ENCODE measurements at places on chromosomes 7 and 10.

DNA sequence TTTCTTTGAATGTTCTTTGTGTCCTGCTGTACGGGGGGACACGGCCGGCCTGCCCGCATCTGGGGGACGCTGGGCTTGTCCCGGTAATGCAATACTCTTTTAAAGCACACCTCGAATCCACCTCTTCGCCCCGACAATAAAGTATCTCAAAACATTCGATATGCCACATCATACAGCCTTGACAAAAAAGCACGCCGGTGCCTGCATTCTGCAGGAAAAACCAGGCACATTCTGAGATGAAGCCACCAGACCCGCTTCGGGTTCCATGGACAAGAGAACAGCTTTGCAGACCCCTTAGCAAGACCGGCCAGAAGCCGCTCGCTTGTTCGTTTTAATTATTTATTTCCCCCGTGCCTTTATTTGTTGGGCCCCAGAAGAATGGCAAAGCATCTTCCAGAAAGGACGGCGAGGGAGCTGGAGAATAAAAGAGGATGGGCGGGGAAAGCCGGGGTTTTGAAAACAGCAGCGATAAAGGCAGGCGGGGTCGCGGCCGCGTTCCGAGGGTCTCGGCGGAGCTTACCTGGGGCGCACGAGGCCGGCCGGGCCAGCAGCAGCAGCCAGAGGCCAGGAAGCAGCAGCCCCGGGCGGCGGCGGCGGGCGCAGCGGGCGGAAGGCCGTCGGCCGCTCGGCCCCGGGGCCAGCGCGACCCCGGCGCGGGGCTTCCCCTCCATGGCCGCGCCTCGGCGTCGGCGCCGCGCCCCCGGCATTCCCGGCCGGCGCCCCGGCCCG is 462 bp downstream of the KIAA1549 start:
- peak; percentile 12 for DNase-seq

DNA sequence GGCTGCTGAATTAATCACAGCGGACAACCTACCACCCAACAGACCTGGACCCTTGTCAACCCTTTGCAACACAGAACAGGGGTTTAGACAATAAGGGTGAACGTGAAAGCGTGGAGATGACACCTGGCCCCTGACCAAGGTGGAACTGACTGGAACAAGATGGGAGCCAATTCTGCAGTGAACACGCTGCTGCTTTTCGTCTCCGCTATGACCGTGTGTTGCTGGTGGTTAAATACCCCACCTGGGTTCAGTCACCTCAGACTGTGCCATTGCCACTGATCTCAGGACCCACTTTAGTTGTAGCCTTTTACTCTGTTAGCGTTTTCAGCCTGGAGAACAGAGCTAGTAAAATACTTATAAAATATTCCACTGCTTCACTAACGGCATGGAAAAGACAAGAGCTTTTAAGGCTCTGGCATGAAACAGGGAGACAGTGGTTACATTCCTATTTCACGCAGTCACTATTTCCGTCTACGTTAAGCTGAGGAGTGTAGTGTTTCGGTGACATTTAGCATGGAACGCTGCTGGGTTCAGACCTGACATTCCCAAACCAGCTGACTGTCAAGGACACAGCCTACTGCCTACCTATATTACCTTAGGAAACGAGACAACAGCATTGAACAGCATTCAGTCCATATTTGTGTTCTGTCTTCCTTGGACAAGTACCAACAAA is 119.5 kb upstream of the PRSS1 start:
- no peak for DNase-seq

- DNase-seq = no peak
These were observed 207.1 kb upstream of the NFE2L3 start for GRCh38 chr7:25944777-25945515.

- DNase-seq = peak; percentile 5
These were observed 687 bp downstream of the HELLS start for GRCh38 chr10:94546049-94546900.

DNA sequence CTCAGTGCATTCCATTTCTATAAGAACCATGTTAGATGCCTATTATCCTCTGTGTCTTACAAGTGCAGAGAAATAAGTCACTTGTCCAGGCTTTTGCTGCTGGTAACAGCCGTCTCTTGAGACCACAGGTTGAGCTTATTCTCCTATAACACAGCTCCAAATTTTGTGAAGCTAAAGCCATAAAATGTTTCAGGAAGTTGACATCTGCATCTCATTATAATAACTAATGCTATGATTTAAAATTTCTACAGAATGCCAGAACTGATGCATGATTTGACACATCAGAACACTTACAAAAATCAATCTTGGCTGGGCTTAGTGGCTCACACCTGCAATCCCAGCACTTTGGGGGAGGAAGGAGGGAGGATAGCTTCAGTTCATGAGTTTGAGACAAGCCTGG is 986.9 kb downstream of the TYW1 start:
- DNase-seq = no peak

DNA sequence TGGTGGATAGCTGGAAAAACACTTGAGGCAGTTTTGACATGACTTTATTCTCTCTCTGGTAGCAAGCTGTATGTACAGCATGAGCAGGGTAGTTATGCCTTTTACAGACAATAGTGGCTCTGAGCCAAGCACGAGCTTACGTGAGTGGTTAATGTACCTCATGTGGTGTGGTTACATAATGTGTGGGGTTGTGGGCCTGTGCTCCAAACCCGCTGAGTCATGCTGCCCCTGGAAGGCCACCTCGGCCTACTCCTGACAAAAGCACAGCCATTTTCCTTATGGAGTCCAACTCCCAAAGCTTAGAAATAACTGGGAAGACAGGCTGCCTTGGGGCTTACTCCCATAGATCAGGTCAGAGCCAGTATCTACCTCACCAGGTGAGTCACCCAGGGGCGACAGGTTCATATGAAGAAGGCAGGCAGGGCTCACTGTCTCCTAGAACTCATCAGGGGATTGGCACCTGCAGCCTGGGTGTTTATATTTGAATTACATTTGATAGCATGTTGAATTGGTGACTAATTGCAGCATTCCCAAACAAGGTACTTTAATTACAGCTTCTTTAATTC is 404.5 kb downstream of the ADRA2A start:
- no peak for DNase-seq

GRCh38 chr10:86344281-86344680 is 22.3 kb downstream of the GRID1 start:
- no peak for DNase-seq

- DNase-seq = no peak
These were observed 1052.3 kb upstream of the PHF14 start for GRCh38 chr7:9921326-9921725.

- DNase-seq = no peak
These were observed 40.1 kb upstream of the XPNPEP1 start for GRCh38 chr10:109963439-109963838.

- no peak for DNase-seq
These were observed 8.1 kb downstream of the PDE1C start for GRCh38 chr7:32062150-32062549.

GRCh38 chr10:114239117-114239993 is at the start of gene VWA2:
VWA2 (plus strand) TSS chr10:114239254; CDS start chr10:114248714, 9,460 bp downstream.
- DNase-seq = peak; percentile 28

DNA sequence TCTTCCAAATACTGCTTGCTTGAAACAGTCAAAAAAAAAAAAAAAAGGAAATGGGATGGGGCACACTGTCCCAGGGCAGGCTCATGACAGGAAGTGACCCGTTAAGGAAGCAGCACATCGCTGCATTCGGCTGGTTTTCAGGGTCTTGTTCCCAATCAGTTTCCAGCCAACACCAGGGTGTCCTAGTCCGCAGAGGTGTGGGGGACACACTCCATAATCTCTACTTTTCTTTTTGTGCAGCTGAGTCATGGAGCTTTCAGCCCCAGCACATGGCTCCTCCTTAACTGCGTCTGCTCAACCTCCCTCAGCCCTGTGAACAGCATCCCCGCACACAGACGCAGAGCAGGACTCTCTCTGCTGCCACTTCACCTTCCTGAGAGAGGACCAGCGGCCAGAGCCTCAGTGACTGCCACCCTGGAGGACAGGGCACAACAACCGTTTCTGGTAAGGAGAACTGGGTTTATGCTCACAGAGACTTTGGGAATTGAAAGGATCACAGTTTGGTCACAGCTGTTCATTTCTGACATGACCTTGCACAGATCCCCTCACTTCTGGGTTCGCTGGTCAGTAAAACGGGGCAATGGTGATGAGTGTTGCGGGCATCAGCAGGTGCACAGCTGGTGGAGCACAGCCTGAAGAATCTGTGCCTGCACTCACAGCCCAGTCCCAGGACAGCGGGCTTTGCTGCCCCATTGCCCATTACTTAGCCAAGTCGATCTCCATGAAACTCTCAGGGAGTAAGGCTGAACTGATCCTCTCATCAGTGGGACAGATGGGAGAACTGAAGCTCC is at the start of gene GIMAP5:
TSS of gene GIMAP5 (plus strand) at position 154 of the 791 bp plus-strand sequence. CDS start 3,467 bp downstream, outside the sequence.
- DNase-seq = no peak

- DNase-seq = no peak
These were observed 36.9 kb downstream of the FRMPD2 start for GRCh38 chr10:48237259-48238250.

DNA sequence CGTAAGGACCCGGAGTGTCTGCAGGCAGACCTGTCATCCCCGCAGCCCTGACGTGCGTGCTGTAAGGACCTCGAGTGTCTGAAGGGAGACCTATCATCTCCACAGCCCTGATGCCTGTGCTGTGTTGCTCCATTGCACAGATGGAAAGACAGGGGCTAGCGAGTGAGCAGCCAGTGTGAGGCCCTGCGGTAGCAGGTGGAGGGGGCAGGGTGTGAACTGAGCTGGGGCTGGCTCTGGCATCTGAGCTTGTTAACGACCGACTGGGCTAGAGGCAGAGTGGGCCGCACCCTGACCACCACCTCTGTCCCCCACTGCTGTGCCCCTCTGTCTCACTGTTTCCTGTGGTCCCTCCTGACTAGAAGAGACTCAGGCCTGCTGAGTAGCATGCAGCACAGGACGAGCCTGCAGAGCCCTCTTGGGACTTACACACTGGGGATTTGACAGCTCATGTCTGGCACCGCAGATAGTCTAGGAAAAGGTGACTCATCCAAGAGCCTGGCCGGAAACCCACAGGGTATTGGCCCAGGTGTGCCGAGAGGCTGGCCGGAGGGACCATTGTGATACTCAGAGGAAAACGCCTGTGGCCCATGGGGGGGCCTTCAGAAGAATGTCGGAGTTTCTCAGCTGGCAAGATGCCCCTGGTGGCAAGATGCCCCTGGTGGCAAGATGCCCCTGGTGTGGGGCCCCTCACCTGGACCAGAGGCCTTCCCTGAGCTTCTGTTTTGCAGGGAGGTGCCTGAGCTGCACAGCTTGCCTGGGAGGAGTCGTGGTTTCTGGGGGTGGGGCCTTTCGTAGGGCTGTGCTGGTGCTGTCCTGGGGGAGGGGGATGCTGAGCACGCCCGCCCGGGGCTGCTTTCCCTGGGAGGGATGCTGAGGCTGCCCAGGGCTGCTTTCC is 34.3 kb downstream of the INPP5A start:
- peak; percentile 77 for DNase-seq

DNA sequence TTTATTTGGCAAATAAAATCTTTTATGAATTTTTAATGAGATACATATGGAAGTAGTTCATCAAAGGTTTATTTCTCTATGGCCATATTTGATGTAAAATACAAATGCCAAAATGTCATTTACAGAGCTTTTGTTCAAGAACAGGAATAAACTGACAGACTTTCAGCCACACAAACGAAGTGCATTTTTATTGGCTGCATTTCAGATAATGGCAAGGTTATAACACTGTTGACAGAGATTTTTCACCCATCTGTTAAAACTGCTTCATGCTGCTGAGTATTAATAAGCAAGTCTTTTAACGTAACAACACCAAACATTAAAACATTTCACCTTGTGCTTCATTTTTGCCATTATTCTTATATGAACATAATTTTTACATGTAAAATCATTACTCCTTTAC is 254.4 kb downstream of the ANKRD7 start:
- no peak for DNase-seq

DNA sequence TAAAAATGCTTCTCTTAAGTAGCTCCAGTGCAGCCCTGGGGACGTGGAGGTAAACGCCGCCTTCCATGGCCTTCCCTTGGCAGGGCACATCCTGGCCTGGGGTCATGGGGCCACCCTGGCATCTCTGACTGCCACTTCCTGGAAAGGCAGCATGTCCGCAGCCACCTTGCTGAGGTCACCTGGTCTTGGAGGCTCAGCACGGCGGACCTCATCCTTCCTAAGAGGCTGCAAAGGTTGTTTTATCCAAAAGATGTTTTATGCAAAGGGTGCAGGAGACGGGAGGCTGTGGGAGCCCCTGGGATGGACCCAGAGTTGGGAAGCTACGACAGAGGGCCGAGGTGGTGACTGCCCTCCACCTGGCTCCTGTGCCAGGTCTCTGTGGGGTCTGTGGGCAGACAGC is 106.0 kb downstream of the TCERG1L start:
- no peak for DNase-seq

DNA sequence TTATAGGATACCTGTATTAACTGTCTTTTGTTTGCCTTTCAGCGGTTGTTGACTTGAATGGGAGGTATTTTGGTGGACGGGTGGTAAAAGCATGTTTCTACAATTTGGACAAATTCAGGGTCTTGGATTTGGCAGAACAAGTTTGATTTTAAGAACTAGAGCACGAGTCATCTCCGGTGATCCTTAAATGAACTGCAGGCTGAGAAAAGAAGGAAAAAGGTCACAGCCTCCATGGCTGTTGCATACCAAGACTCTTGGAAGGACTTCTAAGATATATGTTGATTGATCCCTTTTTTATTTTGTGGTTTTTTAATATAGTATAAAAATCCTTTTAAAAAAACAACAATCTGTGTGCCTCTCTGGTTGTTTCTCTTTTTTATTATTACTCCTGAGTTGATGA is 26.6 kb downstream of the RBM17 start:
- no peak for DNase-seq

DNA sequence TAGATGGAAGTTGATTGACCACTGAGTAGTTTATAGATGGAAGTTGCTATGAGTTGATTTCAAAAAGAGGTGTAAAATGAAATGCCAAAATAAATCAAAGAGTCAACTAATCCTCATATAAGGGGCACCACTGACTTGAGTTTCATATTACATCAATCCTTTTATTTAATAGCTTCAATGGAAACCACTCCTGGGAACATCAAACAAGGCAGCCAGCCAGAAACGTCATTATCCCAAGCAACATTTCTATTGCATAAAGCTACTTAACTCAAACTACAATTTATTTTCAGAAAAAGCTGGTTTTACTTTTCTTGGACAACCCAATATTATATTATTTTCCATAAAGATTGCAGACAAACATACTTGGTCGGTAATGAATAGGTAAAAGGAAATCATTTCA is 162.1 kb downstream of the TSPAN12 start:
- no peak for DNase-seq
